ENCODE measurements at places on chromosomes 3 and 15.

GRCh38 chr3:88149101-88149508 is 654 bp upstream of the C3orf38 start:
- DNase-seq: peak; percentile 31

- no peak for DNase-seq
Measured at GRCh38 chr15:79408041-79408440, 24.1 kb upstream of the MINAR1 start.

DNA sequence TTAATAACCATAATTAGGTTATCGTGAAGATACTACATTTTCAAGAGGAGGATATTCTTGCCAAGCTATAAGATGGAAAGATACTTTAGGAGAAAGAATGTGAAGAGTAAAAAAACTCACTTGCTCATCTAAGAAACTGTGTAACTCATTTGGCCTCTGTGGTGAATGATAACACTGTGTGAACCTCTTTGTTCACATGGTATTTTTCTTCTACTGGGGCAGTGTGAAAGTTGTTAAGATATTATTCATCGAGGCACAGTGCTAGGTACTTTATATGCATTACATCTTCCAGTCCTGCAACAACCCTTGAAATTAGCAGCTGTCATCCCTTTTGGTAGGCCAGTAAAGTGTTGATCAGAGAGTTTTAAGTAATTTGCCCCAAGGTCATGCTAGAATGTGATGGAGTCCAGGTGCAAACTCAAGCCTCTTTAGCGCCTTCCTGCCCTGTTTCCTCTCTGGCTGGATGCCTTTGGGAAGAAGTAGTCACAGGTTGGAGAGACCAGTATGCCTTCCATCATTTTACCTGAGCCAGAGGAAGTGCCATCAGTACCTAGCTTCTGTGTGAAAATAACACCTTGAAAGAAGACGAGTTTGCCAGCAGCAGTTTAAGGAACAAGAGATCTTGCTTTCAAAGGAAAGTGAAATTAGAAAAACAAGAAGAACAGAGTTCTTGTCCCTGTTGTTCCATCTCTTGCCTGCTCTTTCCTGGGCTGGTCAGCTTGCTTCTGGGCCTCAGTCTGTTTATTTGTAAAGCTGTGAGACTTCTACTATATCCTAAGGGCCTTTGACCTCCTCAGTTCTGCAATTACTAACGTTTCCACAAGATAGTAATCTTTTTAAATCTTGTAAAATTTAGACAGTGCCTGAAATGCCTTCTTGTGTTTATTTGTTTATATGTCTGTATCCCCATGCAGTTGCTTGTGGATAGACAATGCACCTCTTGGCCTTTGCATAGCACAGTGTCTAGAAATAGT is 179.3 kb downstream of the FNDC3B start:
- peak; percentile 1 for DNase-seq

DNA sequence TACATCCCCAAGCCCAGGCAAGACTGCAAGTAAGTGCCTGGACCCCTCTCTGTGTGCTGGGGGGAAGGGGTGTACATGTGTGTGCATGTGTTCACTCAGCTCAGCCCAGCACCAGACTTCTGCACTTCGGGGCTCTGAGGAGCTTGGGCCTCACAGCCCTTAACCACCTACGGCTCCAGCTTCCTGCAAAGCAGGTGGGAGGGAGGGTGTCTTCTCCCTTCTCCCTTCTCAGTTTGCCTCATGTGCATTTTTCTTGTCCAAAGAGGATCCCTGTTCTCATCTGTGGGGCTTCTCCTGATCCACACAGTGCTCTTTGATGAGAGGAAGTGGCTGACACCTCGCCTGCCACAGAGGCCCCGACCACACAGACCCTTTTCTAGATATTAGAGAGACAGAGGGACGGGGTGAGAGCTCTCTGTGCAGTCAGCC is 69.3 kb downstream of the MESD start:
- DNase-seq: peak; percentile 80

GRCh38 chr3:127746400-127747057 is 73.8 kb downstream of the ABTB1 start:
- no peak for DNase-seq

DNA sequence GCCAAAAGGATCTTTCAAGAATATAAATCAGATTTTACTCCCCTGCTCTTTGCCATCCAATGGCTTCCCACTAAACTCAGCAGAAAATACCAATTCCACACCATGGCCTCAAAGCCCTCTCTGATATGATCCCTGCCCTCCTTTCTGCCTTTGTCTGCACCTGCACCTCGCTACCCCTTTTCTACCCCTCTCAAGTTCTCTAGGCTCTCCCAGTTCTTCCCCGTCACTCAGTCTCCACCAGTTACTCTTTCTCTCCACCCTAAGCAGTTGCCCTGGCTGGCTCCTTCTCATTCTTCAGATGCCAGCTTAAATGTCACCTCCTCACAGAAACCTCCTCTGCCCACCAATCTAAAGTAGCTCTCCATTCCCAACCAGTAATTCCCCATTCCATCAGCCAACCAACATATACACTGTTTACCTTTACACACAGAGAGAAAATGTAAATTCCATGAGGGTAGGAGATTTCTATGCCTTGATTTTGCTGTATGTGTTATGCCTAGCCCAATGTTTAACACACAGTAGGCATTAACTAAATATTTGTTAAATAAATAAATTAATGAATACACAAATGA is 93.6 kb upstream of the LPP start:
- no peak for DNase-seq

- DNase-seq: no peak
Measured at GRCh38 chr15:42395838-42396237, 36.5 kb downstream of the CAPN3 start.

DNA sequence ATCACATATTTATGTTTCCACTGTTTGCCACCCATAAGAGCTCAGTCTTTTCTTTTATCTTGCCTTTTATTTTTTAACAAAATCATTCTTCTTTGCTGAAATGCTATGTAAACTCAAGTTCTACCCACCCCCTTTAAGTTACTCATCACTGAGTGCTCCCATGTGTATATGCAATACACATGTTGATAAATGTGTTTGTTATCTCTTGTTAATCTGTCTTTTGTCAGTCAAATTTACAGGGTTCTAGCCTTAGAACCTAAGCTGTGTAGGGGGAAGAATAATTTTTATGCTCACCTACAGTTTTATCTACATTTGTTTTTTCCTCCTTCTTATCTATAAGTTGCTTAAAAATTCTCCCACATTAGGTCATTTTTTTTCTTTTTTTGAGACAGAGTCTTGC is 1195.9 kb downstream of the ROBO2 start:
- DNase-seq: no peak

DNA sequence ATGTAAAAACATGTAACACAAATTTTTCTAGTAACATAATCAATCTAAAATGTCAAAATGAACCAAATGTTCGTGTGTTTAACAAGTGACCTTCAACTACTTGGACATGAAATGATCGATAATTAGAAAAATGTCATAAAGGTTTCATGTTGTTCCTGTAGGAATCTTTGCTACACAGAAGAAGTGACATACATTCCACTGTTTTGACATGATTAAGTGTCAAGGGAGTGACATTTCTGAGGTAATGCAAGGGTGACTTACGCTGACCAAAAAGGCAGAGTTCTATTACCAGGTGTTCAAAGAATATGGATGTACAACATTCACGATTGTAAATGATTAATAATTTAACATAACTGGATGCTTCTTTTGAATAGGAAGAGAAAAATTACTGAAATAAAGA is 131.1 kb upstream of the ROBO1 start:
- DNase-seq: no peak

DNA sequence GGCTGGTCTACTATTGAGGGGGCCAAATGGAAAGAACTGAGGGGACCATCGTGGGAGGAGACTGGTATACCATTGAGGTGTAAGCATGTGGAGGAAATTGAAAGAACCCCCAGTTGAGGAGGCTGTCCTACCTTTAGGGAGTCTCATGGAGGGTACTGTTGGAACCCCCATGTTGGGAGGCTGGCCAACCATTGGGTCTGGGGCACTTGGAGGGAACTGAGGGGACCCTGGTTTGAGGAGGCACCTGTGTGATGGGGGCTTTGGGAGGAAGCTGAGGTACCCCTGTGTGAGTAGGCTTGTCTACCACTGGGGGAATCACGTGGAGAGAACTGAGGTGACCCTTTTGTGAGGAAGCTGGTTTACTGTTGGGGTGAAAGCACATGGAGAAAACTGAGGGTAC is 157.5 kb downstream of the FBLN2 start:
- DNase-seq: no peak

DNA sequence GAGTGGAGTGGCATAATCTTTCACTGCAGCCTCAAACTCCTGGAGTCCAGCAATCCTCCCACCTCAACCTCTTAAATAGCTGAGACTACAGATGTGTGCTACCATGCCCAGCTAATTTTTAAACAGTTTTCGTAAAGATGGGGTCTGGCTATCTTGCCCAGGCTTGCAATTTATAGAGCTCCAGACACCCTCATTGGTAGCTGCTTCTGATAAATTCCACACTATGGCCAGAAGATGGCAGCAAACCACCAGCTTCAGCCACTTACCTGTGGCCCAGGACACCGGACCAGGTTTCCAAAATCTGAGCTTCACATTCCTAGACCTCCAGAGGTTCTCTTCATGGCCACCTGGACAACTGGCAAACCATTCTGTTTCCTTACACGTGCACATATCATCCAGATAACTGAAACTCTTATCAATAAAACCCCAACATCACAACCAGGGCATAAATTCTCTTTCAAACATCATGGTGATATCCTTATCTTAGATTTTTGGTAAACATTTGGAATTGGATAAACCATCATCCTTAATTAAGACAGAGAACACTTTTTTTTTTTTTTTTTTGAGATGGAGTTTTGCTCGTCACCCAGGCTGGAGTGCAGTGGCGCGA is 28.9 kb downstream of the FBXW12 start:
- DNase-seq: peak; percentile 75

GRCh38 chr3:57080171-57080570 is 19.7 kb downstream of the SPATA12 start:
- DNase-seq: no peak

DNA sequence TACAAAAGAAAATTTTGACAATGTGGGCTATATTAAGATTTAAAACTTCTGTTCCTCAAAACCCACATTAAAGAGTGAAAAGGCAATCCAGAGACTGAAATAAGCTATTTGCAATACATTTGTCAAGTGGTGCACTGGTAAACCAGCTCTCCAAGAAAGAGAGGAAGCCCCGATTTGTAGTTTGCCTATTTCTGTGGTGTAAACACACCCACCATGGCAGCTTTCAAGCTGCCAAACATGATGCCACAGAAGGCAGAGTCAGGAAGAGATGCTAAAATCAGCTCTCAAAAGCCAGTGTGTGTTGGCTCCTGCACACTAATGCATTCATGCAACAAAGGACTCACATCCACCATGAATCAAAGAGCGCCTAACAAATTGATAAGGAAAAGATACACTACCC is 17.5 kb downstream of the RFTN1 start:
- no peak for DNase-seq

DNA sequence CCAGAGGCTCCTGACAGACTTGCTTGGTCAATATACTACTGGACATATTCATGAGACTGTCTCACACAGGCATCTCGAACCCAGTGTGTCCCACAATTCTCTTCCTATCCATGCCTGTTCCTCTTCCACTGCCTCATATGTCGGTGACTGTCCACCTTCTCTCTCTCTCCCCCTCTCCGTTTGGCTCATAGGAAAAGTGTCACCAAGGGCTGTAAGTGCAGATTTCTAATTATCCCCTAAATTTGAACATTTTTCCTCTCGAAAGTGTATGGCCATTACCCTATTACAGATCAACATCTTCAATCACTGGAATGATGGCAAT is 22.5 kb upstream of the MUC20 start:
- no peak for DNase-seq

DNA sequence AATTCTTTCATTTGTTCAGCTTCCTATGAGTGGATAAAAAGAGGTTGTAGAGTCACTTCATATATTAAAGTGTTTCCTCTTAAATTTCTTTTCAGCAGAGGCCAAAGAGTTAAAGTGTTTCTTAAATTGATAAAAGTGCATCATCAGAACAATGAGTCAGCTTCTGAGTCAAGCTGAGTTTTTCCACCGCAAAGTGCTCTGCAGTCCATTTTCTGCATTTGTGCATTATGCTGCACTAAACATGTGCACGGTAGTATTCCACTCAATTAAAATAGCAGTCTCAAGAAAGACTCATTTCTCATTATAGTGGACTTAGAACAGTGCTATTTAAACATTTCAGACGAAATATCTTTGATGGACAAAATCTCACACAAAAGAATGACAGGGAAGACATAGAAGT is 152.0 kb downstream of the ZBBX start:
- DNase-seq: no peak

DNA sequence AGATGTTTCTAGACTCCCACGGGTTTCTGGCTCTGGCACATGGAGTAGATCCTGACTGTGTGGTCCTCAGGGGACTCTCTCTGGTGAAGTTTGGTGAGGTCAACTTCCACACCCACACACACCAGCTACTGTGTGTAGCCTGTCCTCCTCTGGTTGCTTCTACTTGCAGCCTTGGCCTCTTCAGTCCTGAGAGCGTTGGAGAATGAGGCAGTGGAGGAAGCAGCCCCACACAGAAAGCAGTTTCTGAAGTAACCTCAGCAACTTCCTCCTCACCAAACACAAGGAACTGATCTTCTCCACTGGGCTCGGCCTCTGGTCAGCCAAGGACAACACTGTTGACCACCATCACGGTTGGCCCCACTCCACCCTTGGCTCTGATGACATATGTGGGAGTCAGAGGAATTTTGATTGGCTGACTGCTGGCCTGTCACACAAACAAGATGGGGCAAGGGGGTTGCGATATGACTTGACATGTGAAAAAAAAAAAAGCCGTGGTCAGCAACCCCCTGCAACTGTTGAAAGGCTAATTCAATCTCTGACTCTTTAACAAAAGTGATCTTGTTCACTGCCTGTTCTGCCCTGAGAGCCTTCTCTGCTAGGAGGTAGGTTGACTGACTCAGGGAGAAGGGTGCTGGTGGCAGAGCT is 19.6 kb downstream of the CD86 start:
- DNase-seq: peak; percentile 88

GRCh38 chr3:166123576-166123975 is 286.4 kb upstream of the BCHE start:
- DNase-seq: no peak

GRCh38 chr3:161386991-161387770 is 15.9 kb upstream of the SPTSSB start:
- DNase-seq: no peak

DNA sequence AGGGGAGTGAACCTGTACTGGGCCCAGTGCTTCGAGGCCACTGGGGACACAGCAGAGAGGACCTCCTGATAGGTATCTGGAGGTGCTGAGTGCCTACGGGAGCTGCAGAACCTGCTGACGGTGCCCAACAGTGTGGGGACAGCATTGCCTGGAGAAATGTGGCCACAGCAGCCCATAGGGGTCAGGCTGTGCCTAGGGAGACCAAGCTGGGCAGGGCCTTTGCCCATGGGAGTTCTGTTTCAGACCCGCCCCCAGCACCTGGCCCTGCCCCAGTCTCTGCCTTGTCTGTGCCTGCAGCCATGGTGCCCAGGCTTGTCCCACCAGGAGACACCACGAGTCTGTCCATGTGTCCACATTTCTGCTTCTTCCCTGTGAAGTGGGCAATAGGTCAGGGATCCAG is 15.3 kb upstream of the RPL32 start:
- DNase-seq: no peak

- no peak for DNase-seq
Measured at GRCh38 chr3:126983276-126983652, 349 bp downstream of the PLXNA1 start.

- no peak for DNase-seq
Measured at GRCh38 chr3:48015431-48016180, 610 bp downstream of the MAP4 start.

Data from activated CD4-positive, alpha-beta T cell treated with anti-CD3 and anti-CD28 coated beads, Interleukin-2, amount 50 U/mL, for 16 hours (primary cell).